ENCODE measurements at places on chromosomes 11 and 22.

- DNase-seq: no peak
These were observed 4.4 kb downstream of the PKNOX2 start for GRCh38 chr11:125168918-125169456.

DNA sequence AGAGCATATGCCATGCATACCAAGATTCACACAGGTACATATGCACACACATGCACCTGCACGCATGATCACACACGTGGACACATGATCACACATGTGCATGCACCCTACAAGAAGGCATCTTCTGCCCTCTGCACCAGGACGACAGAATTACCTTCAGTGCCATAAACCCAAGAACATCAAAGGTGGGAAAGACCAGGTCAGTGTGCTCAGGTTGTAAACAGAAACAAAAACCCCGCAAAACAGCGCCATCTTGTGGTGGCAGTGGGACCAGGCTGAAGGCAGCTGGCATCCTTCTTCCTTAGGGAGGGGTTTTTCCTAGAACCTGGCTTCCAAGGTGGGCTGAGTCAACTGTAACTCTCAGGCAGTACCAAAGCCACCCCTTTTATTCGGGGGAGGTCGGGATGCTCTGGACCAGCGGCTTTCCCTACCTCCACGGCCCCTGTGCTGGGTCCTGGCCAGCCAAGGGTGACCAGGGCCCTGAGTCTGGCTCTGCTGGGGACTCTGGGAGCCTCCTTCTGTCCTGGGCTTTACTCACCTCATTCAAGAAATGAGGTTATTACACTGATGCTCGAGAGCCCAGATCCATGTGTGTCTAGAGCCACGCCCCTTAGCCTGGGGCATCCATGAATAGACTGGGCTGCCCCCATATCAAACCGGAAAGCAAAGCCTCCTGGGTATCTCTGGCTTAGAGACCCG lies 69.4 kb upstream of the FGF3 start:
- DNase-seq: peak; percentile 7

GRCh38 chr11:28739489-28740280 lies 631.5 kb downstream of the METTL15 start:
- DNase-seq: no peak

DNA sequence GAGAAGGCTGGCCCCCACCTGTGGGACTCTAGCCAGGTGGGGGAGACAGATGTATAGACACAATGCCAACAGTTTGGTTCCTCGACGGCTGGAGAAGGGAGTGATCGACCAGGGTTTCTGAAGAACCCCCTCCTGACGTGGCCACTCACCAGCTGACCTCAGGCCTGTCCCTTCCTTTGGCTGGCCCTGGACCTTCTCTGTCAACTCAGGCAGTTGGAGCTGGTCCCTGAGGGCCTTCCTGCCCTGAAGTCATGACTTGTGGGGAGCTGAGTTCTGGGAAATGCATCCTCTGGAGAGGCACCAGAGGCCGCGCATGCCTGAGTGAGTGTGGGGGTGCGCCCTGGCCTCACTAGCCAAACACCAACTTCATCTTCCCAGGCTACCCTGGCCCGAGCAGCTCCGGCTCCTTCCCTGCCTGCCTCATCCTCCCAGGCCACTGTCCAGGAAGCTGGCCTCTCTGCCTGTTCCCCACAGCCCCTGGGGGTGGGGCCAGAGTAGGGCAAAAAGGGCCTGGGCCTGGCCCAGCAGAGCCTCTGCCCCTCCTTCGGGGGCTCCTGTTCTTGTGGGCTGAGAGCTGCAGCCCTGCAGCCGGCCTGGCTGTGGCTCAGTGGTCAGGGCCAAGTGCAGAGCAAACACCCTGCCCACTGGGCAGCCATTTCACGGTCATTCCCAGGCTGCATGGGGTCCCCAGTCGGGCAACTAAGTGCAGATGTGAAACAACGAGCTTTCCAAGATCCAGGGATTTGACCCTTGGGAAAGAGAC lies 23.6 kb downstream of the TXN2 start:
- no peak for DNase-seq

- DNase-seq: no peak
These were observed 55.7 kb upstream of the FAT3 start for GRCh38 chr11:92168936-92169335.

DNA sequence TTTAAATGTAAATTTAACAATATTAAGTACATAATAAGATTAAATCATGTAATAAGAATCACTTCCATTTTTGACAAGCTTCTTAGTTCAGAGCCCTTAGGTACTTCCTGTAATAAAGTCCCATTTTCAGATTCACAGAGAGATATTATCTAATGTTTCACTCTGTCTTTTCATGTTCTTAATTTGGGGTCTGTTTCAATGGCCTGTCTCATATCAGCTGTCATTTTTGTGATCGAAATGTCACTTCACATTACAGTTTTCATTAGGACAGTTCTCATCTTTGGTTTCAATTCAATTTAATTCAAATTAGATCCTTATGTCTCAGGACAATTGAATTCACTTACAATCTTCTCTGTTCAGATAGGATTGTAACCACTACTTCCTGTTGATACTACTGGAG lies 22.6 kb upstream of the OLFML1 start:
- no peak for DNase-seq

DNA sequence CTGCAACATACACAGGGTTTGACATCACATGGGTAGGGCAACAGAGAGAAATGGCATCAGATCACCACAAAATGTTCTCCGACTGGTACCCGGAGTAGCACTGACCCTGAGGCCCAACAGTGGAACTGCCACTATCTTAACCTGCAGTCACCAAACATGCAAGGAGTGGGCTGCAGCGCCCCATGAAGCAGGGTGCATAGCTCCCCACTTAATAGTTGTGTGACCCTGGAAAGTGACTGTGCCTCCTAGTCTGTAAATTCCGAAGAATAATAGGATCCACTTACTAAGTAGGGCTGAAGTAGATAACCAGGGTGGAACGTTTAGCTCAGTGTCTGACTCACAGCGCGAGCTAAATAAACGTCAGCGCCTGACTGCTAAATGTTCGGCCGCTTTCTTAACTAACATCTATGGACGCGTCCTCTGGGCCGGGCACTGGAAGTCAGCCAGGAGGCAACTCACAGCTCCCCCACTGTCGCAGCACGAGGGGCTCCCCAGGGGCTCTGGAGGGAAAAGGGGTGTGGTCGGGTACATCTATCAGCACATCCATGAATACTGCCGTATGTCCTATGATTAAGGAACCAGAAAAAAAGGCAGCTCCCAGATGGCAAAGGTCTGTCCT lies 777 bp downstream of the LTO1 start:
- DNase-seq: no peak

GRCh38 chr11:94909371-94909820 lies 64.0 kb downstream of the CWC15 start:
- no peak for DNase-seq

DNA sequence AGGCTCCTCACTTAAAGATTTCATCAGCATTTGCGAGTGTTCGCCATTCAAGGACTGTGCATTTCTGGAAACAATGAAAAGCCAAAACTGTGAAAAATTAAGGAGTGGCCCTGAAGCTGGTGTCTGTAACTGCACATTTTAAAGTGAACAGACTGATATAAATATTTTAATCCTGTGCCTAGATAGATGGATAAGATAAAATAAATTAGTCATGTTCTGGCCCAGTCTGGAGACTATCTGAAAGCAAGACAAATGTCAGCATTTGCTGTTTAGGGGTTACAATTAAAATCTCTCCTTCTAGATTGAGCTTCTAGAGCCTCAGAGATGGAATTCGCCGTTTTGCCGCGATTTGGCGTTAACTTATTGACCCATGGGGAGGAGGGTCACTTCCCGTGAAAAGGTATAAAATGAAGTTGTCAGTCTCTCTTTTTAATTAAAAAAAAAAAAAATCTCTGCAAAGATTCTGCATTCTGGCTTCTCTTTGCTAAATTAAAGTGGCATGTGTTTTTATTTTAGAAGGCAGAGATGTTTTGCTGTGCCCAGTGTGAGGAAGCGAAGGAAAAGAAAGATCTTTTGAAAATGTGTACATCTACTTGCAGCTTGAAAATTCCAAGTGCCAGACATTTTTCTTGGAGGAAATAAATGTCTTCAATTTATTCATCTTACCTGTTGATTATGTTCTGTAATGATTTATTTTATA lies 79.7 kb upstream of the WNT7B start:
- no peak for DNase-seq

DNA sequence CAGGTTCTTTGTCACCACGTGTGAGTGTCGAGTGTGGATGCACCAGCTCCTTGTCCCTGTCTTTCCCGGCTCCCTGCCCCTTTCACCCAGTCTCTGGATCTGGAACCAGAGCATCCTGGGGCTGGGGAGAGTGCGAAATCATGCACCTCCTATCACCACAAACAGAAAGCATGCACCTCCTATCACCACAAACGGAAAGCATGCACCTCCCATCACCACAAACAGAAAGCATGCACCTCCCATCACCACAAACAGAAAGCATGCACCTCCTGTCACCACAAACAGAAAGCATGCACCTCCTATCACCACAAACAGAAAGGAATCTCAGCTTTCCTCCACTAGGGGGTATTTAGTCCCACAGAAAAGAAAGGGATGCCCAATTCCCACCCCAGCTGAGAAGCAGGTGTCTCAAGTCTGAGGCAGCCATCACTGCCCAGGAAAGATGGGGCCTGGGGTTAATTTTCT lies 5.9 kb upstream of the GLB1L3 start:
- DNase-seq: no peak

DNA sequence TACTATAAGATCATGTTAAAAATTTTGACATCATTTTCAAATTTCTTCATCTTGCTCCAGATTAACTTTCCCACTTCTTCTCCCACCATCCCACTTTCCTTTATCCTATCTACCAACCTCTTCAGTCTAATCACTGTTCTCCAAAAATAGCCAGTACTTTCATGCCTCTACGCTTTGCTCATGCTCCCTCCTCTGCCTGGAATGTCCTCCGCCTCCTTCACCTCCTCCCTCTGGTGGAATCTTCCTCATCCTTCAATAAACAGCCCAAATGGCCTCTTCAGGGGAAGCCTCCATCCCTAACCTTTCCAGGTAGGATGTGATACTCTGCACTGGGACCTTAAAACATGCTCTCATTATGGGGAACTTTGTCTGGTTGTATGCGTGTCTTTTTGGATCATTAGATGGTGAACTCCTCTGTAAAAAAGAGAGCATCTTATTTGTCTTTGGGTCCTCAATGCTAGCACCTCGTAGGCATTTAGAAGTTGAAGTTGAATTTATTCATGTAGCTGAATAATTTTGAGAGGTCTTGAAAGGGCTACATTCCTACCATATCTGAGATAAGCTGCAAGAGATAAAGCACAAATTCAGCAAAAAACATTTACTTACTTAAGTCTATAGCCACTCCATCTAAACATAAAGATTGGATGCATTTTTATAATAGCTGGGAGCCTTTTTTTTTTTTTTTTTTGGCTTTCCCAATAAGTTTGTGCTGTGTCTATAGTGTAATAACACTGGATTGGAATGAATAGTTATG lies 8.0 kb upstream of the CSRP3 start:
- no peak for DNase-seq

Data from GM12864 (cell line).